ENCODE measurements at places on chromosomes 7 and 10.

DNA sequence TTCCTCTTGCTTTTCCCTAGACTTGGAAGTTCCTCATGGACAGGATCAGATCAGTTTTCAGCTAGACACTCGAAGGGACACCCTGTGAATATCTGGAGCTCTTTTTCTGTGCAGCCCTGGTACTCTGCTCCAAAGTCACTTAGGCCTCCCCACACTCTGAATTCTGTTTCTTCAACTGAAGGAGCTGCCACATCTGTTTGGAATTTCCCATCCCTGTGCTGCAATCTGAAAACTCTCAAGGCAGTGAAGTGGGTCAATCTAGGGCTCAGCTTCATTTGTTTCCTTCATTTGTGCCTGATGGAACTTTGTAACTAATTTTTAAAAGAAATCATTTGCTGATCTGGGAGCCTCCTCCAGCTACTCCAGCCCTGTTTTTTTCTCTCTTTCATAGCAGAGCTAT lies 9.6 kb downstream of the EPC1 start:
- no peak for DNase-seq

GRCh38 chr10:60821656-60822055 lies 43.4 kb downstream of the CDK1 start:
- DNase-seq, result no peak

DNA sequence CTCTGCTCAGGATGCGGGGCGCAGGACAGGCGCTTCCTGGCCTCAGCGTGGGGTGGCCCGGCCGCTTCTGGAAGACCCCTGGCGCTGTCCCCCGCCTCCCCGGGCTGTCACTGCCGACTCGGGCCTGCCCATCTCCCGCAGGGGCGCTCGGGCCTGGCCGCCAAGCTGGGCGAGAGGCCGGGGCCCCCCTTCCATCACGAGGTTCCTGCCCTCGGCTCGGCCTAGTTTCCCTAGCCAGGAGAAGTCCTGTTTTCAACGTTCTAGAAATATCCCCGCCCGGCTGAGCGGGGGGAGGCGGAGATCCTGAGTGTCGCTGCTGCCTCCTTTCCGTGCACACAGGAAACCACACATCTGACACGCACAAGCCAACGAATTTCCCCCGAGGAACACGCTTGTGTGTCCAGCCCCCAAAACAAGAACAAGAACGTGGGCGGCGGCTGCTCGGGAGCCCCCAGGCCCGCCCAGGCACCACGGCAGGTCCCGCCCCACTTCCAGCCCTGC lies 33.7 kb downstream of the AP5Z1 start:
- peak; percentile 23 for DNase-seq

GRCh38 chr7:131164025-131164925 lies 163.4 kb upstream of the MKLN1 start:
- no peak for DNase-seq

DNA sequence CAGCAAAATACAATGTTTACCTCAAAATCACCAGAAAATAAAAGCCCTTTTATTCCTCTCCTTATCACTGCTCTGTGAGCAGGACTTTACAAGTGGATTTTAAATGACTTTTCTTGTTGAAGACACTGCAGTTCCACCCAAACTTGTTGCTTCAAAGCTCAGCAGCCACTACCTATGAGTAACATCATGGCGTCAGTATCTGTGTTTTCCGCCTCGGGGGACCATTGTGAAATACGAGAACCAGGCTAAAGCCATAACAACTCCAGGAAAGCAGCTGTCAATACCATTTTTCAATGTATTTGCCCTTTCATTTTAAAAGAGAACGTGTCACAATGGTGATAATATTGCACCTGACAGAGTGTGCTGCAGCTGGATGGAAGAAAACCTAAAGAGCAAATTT lies 284.0 kb upstream of the RNF32 start:
- no peak for DNase-seq

- no peak for DNase-seq
Observed at GRCh38 chr10:35843524-35844181, 201.6 kb upstream of the FZD8 start.

DNA sequence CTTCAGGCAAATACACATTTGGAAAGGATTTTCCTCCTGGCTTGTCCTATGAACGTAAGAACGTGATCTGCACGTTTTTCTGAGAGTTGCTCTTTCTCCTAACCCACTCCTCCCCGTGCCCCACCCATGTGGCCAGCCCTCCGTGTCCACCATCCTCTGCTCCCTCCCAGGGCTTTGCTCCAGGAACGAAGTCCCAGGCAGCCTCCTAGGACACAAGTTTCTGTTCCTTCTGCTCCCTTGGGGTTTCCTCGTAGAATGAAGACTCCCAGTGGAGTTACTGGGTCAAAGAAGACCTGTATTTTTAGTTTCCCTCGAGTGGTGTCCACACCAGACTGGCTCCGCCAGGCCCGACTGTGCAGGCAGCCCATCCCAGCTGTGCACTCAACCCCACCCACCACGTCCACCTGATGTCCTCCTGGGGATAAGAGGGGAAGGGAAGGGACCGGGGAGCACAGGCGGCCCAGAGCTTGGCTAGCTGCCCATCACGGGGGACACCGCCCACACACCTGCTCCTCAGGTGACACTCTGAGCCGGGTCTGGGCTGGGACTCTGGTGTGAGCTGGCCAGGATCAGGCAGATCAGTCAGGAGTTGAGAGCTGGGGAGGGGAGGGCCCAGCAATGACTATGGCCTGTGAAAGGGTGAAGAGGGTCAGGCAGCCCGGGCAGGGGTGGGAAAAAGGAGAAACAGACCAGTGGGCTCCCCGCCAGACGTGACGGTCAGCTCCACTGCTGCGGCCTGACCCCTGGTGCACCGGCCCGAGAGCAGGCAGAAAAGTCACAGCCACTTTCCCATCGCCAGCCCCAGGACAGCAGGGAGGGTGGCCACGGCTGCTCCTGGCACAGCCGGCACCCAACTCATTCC lies 54.3 kb upstream of the PPP2R2D start:
- no peak for DNase-seq

DNA sequence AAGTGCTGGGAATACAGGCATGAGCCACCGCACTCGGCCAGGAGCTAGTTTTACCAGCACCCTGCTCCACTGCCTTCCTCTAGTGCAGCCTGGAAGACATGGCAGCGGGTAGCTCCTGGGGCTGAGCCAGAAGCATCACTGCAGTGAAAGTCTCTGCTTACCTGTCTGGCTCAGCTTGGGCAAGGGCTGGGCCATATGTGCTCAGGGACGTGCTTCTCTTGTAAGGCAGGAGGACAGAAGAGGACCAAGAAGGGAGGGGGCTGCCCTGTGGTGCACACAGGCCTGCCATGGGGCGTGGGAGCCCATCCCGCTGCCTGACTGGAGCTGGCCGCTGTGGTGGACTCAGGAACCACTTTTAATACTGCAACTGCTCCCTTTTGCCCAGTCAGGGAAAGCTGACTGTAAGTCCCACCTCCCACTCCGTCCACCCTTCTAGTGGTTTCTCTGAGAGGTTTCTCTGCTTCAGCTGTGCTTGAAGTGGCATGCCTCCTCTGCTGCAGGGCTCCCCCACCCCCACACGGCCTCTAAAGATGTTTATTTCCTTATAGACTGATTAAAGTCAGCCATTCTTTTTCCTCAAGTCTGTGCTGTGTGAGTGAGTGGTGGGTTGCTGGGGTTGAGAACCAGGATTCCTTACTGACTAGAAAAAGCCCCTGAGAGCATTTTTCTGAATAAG lies 25.3 kb upstream of the C10orf95 start:
- no peak for DNase-seq

GRCh38 chr7:142894985-142895593 lies 9.5 kb upstream of the TRPV6 start:
- no peak for DNase-seq

- DNase-seq, result no peak
Observed at GRCh38 chr7:141685285-141686023, 16.5 kb downstream of the DENND11 start.

GRCh38 chr10:68665841-68666240 lies 55.2 kb upstream of the CCAR1 start:
- no peak for DNase-seq

GRCh38 chr7:55210176-55210575 lies 155.0 kb upstream of the LANCL2 start:
- DNase-seq, result no peak

DNA sequence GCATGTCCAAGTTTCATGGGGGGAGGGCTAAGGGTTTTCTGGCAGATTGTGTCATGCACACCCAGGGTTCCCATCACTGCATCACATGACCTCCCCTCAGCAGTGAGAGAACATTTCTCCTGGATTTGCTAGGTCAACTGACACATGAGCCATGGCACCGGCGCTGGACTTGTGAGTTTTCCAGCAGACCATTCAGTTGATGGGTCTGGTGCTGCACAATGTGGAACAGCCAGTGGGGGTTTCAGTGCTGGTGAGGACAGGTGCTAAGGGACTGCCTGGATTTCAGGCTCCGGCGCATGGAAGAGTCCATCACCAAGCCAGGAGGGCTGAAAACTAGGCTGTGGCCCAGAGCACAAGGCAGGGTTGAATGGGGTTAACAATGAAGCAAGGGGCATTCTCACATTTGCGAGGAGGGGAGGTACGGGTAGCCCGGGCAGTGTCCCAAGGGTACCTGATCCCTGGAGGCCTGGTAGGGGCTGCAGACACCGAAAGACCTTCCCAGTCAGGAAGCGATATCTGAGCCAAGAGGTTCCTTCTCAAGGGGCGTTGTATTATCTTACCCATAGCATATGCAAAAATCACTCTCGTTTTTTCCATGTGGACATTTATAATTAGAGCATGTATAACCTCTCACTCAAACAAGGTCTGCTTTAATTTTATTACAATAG lies 203.0 kb downstream of the TNS3 start:
- no peak for DNase-seq

All from effector memory CD8-positive, alpha-beta T cell (primary cell).